ENCODE measurements at places on chromosomes 12 and 14.

DNA sequence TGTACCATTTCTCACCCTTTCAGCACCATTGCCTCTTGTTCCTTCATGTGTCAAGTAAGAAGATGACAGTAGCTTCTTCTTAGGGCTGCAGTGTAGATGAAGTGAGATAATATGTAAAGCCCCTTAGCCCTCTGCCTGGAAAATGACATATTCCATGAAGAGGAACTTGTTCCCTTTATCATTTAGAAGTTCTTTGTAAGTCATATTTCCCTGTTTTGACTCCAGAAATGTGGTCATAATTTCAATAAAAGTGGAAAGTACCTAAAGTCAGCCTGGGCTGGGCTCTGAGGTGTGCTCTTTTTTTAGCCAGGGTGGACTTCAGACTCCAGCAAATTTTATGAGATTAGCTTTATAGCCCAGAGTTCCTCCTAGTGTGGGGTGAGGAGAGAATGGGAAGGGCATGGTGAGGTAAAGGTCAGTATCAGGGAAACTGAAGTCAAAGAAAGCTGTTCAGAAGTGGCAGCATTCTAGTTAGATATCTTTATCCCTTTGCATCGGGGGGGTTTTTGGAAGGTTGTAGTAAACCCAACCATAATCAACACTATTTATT is 92.5 kb downstream of the TMCC3 start:
- DNase-seq, result no peak

DNA sequence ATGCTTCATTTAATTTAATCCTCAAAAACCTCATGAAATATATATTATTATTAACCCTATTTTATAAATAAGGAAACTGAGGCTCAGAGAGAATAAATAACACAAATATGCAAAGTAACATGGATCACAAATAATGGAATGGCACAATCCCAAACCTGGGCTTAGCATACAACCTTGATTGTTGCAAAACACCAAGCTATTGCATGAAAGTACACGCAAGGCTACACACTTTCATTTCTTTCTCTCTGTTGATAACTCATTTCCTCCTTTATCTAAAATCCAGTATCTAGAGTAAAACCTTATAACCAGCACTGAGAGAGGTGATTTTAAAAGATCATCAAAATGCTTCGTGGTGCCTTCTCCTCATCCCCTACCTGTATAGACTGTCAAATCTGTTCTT is 2.8 kb upstream of the DAAM1 start:
- no peak for DNase-seq

DNA sequence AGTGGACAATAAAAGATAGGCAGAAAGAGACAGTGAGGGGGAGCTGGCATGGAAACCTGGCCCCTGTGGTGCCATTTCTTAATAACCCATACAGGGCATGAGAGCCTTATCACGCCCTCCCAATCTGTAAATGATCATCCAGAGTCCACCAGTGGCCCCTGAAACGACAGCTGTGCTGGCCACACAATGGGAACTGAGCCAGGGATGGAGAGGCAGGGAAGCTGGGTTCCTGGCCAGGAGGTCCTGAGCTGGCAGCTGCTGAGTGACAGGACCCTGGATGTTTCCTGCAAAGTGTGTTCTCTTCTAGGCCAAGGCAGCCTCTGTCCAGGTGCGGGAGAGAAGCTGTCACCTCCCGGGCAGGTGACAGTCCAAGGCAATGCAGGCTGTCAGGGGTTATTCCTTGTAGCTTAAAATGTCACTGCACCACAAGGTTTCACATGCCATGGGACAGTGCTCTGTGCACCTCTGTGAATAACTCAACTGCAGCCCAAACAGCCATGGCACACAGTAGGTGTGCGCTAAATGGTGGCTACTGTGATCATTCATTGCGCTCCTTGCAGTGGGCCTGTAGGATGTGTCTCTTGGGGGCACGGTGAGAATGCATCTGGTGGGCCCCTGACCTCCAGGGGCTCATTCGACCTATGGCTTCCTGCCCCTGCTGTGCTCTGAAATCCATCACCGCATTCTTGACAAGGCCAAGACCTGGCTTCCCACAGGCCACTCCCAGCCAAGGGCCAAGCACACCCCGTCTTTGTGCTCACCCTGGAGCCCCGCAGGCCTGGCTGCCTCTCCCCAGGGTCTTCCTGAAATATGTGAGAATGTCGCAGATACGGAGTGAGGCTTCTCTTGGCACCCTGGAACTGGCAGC is 46.3 kb upstream of the BCL11B start:
- DNase-seq, result no peak

DNA sequence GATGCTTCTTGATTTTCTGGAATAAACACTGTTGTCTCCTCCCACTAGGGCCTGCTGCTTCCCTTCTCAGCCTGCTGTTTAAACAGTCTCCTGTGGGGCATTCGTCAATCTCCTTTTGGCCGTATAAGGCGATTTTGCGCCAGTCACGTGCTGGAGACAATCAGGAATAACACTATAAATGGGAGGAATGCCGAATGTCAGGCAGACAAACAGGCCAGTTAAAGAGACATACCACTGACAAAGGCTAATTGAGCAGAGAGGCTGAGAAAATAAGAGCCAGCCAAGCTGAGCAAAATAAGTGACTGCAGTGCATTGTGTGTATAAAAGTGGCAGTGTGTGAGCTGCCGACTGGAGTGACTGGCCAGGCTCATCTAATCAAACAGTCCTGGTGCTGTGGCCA is 23.3 kb downstream of the DMAC2L start:
- peak; percentile 92 for DNase-seq

- no peak for DNase-seq
Observed at GRCh38 chr12:627285-627684, 36.0 kb downstream of the NINJ2 start.

DNA sequence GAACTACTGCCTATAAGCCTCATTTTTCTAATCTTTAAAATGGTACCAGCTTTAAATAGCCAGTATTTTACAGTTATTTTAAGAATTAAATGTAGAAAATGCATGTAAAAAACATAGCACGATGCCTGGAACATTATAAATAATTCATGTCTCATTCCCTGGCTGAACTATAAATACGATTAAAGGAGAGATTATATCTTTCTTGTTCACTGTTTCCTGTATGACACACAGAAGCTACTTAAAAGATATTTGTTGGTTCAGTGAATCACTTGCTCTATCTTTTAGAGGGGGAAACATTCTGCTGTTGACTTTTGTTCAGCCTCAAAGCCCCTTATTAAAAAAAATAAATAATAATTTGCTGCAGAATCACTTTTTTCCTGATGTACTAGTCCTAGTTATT is 406.9 kb downstream of the LRFN5 start:
- no peak for DNase-seq

GRCh38 chr12:113007166-113007565 is 28.8 kb downstream of the OAS2 start:
- no peak for DNase-seq

GRCh38 chr12:15808652-15809051 is 19.5 kb upstream of the EPS8 start:
- no peak for DNase-seq

DNA sequence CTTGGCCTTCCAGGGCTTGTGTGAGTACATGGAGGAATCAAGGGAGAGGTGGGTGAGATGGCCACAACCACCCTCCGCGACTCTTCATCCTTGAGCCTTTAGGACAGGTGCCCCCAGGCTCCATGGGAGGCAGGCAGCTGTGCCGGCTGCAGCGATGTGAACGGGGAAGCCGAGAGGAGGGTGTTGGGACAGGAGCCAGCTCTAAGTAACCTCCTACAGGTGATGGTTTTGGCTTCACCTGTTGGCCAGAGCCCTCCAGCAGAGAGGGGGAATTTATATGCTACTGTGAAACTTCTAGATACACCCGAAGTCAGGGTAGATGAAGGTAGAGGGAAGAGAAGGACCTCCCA is 132.2 kb upstream of the HIF1A start:
- DNase-seq, result no peak

DNA sequence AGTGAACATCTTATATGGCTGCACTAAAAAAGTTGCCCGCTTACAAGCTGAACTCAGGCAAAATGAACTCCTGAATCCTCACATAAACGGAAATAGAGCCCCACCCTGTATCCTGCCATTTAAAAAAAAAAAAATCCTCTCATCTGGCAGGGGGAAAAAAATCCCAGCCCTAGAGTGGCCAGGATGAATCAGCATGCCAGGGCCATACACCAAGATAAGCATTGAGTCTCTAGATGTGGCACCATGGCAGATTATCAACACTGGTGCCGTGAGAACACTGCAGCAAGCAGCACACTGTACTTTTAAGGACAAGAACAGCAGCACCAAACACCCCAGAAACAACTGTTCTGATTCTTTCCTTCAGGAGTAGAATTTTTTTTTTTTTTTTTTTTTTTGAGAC is 65.5 kb downstream of the RASSF3 start:
- DNase-seq, result no peak

DNA sequence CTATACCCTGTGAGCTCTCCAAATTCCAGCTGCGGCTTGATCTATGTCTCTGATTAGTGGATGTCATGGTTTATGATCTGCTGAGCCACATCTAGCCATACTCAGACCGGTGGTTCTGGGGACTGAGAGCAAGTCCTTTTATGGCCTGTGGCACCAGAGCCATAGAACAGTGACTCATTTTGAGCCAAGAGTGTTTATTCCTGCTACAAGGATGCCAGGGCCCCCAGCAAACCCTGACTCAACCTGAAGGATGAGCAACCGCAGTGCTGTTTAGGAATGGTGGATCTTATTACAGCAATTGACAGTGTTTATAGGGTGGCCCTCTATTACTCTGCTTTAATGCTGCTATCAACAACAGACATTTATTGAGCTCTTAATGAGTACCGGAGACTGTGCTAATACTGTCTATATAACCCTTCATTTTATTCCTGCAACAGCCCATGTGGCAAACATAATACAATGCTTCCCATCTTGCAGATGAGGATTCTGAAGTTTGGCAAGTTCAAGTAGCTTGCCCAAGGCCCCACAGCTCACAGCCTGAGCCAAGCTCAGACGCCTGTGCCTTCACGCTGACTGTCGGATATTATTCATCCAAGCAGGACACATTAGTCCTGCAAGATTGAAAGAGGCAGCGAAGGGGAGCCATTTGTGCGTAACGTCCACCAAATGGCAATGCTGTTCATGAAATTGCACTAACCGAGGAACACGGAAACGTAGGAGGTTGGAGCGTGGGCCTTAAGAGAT is 273.6 kb upstream of the PWP1 start:
- DNase-seq, result no peak

GRCh38 chr12:34396861-34397590 is 374.7 kb downstream of the ALG10 start:
- no peak for DNase-seq

- DNase-seq, result no peak
Observed at GRCh38 chr14:101584055-101584859, 23.0 kb downstream of the DIO3 start.

- no peak for DNase-seq
Observed at GRCh38 chr12:102343361-102344121, 136.8 kb downstream of the IGF1 start.

DNA sequence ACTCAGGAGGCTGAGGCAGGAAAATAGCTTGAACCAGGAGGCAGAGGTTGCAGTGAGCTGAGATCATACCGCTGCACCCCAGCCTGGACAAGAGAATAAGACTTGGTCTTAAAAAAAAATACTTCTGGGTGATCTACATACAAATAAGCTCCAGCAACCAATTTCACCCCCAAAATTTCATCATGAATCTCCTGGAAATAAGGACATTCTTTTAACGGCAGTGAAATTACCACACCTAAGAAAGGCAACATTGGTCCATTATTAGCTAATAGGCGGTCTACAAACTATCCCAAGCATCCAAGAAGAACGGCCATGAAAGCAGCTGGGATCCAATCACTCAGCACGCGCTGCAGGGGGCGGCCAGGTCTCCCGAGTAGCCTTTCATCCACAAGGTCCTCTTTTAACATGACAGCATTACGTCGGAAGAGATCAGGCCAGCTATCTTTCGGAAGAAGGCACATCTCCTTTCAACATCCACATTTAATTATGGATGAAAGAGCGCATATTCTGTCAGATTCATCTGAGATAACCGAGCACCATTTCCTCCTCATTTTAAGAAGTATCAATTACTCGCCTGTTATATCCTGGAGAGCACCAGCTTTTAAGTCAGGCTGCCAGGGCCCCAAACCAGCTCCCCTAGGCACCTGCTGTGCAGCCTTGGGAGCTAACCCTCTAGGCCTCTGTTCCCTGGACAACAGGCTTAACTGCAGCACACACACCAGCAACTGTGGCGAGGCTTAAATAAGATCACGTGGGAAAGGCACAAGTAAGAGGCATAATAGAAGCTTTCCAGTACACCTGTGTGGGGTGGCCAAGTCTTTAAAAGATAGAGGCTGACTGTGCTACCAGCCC is 4.2 kb downstream of the SLC15A4 start:
- DNase-seq, result no peak

DNA sequence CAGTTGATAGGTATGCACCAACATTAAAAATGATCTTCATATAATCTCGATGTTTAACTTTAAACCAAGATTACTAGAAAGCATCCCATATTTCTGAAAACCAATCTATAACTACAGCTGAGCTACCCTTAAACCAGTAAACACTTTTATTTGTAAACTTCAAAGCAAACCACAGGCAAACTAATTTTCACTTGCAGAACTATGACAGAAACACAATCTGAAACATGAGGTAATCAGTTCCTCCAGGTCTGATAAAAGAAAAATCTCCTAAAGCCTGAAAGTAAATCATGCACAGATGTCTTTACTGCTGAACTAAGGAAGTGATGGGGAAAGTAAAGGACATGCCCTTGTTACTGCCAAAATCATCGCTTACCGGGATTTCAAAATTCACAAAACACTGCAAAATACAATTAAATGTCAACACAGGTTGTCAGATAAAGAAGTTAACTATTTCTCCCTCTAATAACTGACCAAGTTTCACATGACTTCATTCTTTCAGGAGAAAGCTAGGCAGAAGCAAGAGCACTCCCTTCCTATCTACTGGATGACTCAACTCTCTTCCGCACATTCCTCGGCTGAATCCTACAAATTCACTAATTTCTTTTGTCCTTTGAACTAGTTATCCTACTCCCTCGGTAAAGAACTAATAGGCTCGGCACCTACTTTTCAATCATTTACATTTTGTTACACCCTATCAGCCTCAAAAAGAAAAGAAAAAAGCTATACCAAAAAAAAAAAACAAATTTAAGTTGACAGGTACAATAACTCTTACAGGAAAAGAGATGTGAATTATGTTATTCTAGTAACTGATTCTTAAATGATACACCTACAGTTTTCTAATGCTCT is 1.4 kb downstream of the EEA1 start:
- DNase-seq, result no peak

DNA sequence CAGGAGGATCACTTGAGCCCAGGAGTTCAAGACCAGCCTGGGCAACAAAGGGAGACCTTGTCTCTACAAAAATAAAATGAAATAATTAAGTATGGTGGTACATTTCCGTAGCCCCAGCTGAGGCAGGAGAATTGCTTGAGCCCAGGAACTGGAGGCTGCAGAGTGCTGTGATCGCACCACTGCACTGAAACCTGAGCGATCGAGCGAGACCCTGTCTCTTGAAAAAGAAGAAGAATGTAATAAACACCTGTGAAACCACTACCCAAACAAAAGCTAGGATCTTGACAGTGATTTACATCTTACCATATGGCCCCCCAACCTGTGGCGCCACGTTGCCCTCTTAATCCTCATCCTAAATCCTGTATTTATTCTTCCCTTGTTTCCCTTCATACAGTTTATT is 5.7 kb upstream of the DTX1 start:
- no peak for DNase-seq

Measured in NCI-H1417 (cell line).